ENCODE measurements at places on chromosomes 2 and 18.

GRCh38 chr18:58168993-58169392 is 125.0 kb downstream of the NEDD4L start:
- no peak for DNase-seq

DNA sequence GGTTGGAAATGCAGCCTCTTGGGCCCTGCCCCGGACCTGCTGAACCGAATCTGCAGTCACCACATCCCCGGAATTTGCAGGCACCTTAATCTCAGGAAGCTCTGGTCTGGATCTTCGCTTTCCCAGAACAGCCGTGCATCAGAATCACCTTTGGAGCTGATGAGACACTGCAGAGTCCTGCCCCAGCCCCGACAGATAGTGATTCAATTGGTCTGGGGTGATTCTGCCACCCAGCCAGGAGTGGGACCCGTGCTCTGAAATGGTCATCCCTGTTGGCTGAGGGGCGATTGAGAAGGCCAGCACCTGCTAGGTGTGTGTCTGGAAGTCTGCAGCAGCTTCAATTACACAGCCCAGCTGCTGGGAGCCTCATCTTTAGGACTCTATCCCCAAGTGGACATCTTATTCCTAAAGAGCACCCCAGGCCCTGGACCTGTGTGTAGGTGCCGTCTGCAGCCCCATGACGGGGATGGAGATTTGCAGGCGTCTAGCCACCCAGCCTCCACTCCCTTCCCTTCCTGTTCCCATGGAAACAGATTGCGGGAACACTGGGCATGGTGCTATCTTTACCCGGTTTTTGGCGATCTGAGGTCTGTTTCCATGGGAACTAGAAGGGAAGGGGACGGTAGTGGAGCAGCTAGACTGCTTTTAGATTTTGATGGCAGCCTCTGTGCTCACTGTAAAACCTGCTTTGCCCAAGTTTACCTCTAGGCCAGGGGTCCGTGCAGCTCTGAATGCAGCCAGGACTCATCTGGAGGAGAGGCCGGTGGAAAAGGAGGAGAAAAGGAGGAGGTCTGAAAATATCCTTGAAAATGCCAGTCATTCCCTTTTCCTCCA is 156.1 kb downstream of the LDLRAD4 start:
- no peak for DNase-seq

GRCh38 chr18:43420950-43421349 is 143.7 kb upstream of the SYT4 start:
- no peak for DNase-seq

DNA sequence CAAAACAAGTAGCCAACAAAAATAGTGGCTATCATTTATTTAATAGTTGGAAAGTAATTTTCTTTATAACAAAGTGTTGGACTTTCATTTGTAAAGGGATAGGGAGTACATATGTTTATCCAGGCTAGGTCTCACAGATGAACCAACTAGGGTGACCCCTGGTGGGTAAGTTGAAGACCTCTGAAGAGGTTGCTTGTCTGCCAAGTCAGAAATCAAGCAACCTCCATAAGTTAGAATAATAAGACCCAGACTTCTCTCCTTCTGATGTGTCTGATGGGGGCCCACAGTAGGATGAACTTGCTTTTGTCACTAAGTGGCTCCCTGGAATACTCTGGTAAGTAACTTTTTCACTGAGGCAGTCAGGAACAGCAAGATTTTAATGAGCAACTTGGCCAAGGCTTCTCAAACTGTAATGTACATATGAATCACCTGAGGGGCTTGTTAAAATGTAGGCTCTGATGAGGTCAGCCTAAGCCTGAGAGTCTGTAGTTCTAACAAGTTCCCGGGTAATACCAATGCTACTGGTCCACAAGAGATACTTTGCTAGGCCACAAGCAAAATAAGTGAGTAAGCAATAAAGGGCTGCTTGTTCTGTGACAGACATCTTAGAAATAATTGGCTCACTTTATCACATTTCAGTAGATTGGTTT is 319.6 kb downstream of the PIK3C3 start:
- no peak for DNase-seq

GRCh38 chr2:24918326-24919036 is 1.6 kb downstream of the ADCY3 start:
- DNase-seq = no peak

GRCh38 chr2:104658144-104658835 is 195.6 kb upstream of the POU3F3 start:
- DNase-seq = no peak

DNA sequence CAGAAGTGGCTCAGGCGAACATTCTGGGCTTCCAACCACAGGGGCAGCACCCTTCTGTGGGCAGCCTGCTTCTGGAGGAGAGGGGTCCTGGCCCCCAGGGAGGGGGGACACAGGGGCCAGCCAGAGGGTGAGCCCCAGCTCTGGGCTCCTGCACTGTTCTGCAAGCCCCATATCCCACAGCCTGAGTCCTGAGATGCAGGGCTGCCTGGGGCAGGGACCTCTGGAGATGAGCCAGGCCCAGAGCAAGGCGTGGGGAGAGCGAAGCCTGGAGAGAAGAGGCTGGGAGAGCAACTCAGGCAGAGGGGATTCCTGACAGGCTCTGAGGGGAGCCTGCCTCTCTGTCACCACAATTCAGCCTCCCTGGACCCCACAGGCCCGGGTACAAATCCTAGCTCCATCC is 13.5 kb upstream of the PRSS56 start:
- DNase-seq = no peak

- DNase-seq = no peak
Measured at GRCh38 chr18:25327584-25327983, 24.4 kb downstream of the ZNF521 start.

DNA sequence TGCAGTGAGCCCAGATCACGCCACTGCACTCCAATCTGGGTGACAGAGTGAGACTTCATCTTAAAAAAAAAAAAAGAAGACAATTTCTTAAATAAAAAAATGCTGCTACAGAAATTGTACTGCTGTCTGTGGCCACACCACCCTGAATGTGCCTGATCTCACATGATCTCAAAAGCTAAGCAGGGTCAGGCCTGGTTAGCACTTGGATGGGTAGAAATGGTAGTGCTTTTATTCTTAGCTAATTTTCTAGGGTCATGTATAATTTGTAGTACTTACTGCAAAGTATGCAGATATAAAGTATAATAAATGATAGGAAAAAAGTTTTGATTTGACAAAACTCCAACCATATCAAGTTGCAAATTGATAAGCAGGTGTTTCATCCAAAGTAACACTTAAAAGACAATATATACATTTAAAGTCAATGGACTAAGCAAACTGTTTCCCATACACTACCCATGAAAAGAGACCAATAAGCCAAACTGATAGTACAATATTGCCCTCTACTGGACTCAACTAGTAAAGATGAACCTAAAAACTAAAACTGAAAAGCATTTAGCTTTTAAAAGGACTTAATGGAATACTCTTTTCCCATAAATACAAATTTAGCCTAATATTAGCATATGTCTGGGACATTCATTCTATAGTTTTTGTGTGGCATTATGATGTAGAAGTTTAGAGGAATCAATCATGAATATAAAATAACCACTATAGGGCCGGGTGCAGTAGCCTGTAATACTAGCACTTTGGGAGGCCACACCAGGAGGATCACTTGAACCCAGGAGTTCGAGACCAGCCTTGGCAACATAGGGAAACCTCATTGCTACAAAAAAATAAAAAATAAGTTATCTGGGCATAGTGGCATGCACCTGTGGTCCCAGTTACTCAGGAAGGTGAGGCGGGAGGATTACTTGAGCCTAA is 18.6 kb upstream of the PEX13 start:
- DNase-seq = no peak

DNA sequence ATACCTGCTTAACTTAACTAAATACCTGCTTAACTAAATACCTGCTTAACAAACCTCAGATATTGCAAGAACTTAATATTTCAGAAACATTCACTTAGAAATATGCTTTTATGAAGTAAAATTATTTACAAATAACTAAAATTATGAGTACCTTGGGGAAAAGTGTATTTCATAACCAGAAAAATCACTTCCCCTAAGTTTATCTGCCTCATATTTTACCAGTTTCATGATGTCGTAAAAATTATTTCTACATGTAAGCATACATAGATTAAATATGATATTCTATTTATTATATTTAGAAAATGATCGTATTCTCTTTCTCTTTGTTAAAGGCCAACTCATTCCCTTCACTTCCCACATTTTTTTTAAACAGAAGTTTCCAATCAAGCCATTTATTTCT is 41.5 kb upstream of the DSC1 start:
- DNase-seq = no peak

DNA sequence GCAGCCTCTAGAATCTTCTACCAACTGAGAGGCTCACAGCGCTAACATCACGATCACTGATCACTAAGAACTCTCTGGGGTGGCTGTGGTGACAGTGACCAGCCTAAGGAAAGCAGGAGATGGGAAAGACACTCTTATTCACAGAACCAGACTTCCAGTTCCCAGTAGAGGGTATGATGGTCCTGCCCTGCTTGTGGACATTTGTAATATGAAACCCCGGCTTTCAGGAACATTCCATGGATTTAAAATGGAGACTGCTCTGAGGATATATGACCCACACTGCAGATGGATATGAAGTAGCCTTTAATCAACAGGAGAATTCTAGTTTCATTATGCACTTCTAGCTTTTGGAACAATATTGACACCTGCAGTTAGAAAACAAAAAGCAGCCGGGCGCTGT is 131.8 kb downstream of the AFF3 start:
- no peak for DNase-seq

- no peak for DNase-seq
Measured at GRCh38 chr2:236162031-236162845, 5.9 kb downstream of the GBX2 start.

- no peak for DNase-seq
Measured at GRCh38 chr18:55475916-55476315, 112.1 kb downstream of the TCF4 start.

DNA sequence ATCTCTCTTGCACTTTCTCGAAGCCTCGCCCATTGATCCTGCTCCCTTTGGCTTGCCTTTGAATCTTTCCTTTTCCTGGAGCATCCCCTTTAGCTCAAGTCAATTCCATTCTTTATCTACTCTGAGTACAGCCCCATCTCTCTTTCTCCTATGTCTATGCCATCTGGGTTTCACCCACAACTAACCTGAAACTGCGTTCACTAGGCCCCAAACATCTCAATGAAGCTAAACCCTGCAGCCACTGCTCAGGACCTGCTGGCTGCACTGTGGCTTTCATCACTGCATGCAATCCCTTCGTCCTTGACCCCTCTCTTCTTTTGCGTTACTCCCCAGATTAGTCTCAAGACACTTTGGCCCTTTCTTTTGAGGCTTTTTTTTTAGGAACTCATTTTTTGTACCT is 81.6 kb upstream of the CYRIA start:
- DNase-seq = no peak

GRCh38 chr18:21073180-21073579 is 38.4 kb downstream of the ROCK1 start:
- DNase-seq = no peak

DNA sequence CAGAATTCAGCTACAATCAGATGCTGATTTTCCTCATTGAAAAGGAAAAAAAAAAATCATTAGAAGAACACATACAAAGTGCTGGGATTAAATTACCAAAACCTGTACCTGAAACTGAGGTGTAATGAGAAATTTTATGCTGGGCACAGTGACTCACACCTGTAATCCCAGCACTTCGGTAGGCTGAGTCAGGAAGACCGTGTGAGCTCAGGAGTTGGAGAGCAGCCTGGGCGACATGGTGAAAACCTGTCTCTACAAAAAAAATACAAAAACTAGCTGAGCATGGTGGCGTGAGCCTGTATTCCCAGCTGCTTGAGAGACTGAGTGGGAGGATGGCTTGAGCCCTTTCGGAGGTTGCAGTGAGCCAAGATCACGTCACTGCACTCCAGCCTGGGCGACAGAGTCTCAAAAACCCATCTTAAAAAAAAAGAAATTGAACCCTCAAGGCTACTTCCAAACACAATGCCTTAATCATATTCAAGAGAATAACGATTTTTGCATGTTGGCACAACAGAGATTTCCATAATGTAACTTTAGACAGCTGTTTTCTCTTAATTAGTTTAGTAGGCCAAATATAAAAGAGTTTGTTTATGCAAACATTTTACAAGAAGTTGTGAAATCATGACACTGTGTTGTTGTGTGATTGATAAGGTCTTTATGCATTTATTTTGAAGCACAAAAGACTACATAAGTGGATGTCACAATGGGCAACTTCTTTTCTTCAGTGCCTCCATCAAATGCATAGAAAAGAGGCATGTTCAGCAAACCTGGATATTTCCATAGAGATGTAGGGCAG is 63.9 kb downstream of the FAM161A start:
- no peak for DNase-seq

- no peak for DNase-seq
Measured at GRCh38 chr2:2636813-2637212, 305.7 kb upstream of the MYT1L start.

- DNase-seq = no peak
Measured at GRCh38 chr2:50791271-50791670, 240.7 kb downstream of the NRXN1 start.

- no peak for DNase-seq
Measured at GRCh38 chr2:23620841-23621341, 235.9 kb downstream of the KLHL29 start.

DNA sequence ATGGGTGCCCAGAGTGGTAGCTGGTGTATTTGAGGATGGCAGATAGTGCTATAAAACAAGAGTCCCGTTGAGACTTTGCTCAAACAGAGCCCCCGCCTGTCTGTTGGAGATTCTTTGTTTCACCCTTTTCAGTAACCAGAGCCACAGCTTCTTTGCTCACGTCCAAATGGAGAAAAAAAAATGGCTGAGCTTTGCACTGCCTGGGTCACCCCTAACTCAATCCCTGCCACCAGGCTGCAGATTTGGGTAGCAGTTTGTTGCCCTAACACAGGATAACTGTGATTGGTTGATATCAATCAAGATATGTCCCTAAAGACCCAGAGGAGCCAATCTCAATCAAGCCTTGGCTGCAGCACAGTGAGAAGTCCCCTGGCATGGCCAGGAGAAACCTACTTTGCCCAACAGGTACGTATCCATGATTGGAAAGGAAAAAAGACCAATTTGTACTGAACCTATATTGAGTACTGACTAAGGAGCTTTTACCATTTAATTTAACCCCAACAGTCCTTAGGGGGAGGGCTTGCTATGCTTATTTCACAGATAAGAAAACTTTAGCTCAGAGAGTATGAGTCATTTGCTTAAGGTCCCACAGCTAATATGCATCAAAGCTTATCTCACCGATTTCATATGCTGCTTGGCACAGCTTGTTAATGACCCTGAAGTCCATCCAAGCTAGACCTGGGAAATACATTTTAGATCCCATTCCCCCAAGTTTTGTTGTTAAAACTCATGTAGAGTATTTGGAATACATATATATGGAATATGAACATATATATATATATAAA is 72.0 kb upstream of the SH3BP4 start:
- no peak for DNase-seq

Data from stimulated activated naive B cell treated with anti-CD40 and anti-IgM and Interleukin-4, amounts not matched to agents 10 μg/mL and 1 μg/mL and 100 μg/mL, for 72 hours (primary cell).